Cortex of kidney (tissue), 1 donor: ENCODE measurements at places on chromosomes 6 and 20.

DNA sequence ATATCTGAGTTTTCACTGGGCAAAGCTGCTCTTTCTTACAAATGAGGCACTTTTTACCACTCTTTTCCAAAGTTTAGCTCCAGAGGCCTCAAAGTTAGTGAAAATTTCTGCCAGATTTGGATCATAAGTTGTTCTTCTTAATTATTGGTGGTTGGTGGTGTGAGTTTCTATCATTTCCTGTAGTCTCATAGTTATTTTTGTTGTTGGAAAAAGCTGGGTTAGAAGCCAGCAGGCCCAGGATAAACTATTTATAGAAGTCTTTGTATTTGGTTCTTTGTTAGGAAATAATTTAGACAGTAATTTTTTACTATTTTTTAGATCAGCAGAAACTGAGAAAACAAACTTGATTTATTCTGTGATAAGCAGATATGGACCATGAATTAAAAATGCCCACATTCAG is 10.6 kb downstream of the PFDN4 start:
- no peak for DNase-seq

- no peak for DNase-seq
Observed at GRCh38 chr20:44475694-44476560, at the start of gene TTPAL. Gene TTPAL, plus strand, starts transcription at chr20:44475874. Its CDS starts 4,126 bp downstream, at chr20:44480000.

- no peak for DNase-seq
Observed at GRCh38 chr6:73798592-73798991, 102.6 kb downstream of the CD109 start.

- no peak for DNase-seq
Observed at GRCh38 chr20:23091721-23092383, 5.7 kb upstream of the CD93 start.

GRCh38 chr6:167235005-167235404 is 56.1 kb upstream of the UNC93A start:
- DNase-seq: no peak
